ENCODE measurements at places on chromosomes 6 and 20. TPM values are rescaled to one million over a fixed set of nuclear protein-coding genes. Genes with fewer than 3 reads are reported as not detected.

DDO gene
- total RNA-seq: 5.5 TPM

PPP1R18 gene
- total RNA-seq: 79.1 TPM

DEFB129 gene
- not detected for total RNA-seq

CST5 gene
- total RNA-seq: not detected

SYTL3 gene
- 1.7 TPM for total RNA-seq

C6orf15 gene
- not detected for total RNA-seq

SAMD5 gene
- total RNA-seq: 0.26 TPM

TCF15 gene
- total RNA-seq: not detected

OR2B6 gene
- not detected for total RNA-seq

SLC17A3 gene
- not detected for total RNA-seq

CLPSL2 gene
- total RNA-seq: not detected

PIM1 gene
- 3.7 TPM for total RNA-seq

HCK gene
- not detected for total RNA-seq

RAET1E gene
- total RNA-seq: 1.8 TPM

CST7 gene
- total RNA-seq: not detected

BPI gene
- total RNA-seq: 0.79 TPM

SEL1L2 gene
- total RNA-seq: not detected

KIAA1755 gene
- 10.0 TPM for total RNA-seq

PNPLA1 gene
- total RNA-seq: not detected

CST2 gene
- 10.8 TPM for total RNA-seq

CRISP2 gene
- total RNA-seq: not detected

LGSN gene
- total RNA-seq: 0.12 TPM

HLA-DPA1 gene
- 2.8 TPM for total RNA-seq

HUS1B gene
- total RNA-seq: 0.66 TPM

JAG1 gene
- 219 TPM for total RNA-seq

TAF8 gene
- total RNA-seq: 12.1 TPM

AVP gene
- total RNA-seq: not detected

LHFPL5 gene
- total RNA-seq: not detected

AIF1 gene
- not detected for total RNA-seq

ZC3H12D gene
- under 0.01 TPM for total RNA-seq

ALDH5A1 gene
- total RNA-seq: 2.9 TPM

SLC32A1 gene
- not detected for total RNA-seq

CEBPB gene
- total RNA-seq: 28.8 TPM
